Left forelimb (tissue), 1 donor: ENCODE measurements at places on chromosomes 12 and 14.

DNA sequence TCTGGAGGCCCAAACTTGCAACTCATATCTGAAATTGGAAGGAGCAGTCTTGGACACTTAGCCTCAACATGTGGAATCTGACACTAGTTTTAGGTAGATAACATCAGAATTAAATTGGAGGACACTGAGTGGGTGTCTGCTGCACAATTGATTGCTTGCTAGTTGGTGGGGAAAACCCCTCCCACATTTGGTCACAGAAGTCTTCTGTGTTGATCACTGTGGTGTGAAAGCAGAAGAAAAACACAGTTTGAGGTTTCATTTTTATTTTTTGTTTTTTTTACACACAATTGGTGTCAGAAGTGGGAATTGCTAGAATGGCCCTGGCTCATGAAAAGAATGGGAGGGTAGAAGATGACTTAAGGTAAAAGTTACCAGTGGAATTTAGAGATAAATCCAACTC is 78.0 kb upstream of the CD163 start:
- DNase-seq, result no peak

DNA sequence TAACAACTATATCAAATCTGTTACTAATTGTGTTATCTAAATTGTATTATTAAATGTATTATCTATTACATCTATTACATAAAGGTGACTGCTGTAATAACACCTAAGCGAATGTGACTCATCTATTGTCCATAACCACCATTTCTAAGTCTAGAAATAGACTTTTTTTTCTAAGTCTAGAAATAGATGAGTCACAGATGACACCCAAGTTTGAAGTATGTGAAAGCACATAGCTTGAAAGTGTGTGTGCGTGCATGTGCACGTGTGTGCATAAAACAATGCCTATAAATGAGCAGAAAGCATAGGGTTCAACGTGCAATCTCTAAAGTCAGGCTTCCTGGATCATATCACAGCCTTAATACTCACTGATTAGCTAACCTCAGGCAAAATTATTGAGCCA is 451.3 kb upstream of the USP15 start:
- no peak for DNase-seq

DNA sequence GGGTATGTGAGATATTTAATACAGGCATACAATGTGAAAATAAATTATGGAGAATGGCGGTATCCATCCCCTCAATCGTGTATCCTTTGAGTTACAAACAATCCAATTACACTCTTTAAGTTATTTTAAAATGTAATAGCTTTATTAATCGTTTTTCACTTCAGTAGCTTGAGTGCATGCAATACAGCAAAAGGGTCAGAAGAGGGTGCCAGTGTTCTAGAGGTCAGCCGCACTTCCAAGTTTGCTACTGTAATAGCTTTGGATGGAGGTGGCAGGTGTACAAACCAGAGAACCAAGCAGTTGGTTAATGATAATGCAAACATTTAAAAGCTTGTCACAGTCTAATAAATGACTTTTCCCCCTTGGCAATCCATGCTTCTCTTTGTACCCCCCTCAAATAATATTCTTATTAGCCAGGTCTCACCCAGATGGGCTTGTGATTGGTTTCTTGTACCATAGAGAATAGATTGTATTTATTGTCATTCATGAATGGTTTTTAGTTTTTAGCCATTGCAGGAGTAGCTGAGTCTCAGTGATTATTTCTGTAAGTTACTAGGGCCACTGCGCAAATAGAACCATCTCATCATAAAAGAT is 127.0 kb downstream of the ERC1 start:
- no peak for DNase-seq

GRCh38 chr12:116615141-116615861 is 56.1 kb downstream of the MAP1LC3B2 start:
- DNase-seq, result no peak

DNA sequence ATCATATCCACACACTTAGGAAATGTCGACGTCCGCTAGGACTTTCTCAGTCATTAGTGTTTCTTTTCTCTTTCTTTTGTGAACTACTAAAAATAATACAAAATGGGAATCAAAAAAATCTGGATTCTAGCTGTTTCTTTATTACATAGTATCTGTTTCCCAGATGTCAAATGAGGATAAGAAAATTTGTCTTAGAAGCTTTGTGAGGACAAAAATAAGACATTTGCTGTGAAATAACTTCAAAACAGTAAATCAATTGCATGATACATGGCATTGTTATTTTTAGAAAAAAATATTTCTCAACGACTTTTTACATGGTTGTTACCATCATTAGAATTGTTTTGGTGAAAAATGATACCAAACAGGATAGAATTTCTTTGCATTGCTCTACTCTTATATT is 71.4 kb upstream of the IFNG-AS1 start:
- DNase-seq, result no peak

GRCh38 chr12:32134101-32134888 is 27.6 kb downstream of the BICD1 start:
- no peak for DNase-seq

DNA sequence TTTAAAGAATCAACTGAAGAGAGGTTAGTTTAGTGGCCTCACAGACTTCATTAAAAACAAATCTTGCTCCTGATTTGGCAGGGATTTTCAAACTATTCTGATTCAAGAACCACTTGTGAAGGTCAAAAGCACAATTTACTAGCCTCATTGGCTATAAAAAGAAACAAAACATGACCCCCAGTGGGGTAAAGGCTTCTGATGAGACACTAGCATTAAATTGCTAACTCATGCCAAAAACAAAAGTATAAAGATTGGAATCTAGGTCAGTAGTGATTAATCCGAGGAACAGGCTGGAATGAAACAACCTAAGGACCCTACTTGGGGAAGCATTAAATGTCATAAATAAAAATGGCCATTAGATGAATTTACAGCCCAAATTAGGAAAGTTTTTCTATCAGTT is 312.3 kb downstream of the PAWR start:
- DNase-seq, result no peak

DNA sequence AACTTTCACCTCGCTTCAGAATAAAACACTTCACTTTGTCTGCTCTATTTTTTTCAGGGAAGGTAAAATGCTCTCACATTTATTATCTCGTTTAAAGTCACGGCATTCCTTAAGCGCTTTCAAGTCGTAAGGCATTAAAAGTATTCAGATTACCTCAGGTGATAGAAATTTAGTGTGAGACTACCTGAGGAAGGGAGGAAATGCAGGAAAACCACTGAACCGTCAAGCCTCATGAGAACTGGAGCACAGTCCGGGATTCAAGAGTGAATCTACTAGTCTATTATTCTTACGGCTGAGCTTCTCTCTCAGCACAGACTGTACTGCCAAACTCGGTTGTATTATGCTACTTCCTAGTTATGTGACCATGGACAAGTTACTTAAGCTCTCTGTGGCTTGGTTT is 8.3 kb upstream of the PPFIBP1 start:
- DNase-seq, result no peak

DNA sequence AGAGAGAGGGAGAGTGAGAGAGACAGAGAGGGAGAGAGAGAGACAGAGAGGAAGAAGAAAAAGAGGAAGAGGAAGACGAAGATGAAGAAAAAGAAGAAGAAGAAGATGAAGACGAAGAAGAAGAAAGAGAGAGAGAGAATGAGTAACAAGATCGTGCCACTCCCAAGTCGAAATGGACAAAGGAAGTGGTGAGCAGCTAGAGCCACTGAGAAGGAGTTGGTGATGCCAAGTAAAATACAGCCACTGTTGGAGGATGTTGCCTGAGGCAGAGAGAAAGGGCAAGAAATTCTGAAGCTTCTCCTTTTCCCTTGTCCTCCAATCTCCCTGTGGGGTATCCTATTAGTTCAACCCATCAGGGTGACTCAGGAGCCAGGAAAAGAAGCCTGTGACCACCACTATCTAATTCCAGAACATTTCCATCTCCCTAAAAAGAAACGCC is 12.5 kb upstream of the ANAPC5 start:
- DNase-seq, result no peak

DNA sequence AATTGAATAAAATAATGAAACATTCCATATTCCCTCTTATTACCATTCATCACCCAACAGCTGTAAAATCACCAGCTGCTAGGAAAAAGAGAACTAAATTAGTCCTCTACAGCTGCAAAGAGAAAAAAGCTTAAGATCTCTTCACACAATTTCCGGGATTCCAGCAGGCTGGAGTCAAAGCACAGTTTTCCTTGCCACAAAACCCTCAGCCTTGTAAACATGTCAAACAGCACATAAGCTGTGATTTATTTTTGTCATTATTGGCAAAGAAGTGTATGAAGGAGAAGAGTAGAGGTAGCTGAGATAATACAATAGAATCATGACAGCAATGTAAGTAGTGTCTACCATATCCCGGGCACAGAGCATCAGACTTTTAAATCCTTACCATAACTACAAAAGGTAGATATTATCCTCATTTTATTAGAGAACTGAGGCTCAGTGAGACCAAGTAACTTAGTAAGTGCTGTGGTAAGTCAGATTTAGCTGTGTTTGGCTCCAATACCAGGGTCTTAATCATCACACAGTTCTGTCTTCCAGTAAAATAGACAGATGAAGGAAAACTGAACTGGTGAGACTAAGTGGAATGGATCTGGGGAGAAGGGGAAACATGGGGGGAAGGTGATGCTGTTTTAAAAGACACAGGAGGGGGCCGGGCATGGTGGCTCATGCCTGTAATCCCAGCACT is 57.3 kb downstream of the NTN4 start:
- DNase-seq, result no peak

- no peak for DNase-seq
Observed at GRCh38 chr12:89882792-89883191, 174.2 kb upstream of the ATP2B1 start.

- no peak for DNase-seq
Observed at GRCh38 chr12:4943067-4943937, 33.6 kb downstream of the KCNA1 start.

- no peak for DNase-seq
Observed at GRCh38 chr14:56241461-56241860, 123.2 kb downstream of the PELI2 start.

DNA sequence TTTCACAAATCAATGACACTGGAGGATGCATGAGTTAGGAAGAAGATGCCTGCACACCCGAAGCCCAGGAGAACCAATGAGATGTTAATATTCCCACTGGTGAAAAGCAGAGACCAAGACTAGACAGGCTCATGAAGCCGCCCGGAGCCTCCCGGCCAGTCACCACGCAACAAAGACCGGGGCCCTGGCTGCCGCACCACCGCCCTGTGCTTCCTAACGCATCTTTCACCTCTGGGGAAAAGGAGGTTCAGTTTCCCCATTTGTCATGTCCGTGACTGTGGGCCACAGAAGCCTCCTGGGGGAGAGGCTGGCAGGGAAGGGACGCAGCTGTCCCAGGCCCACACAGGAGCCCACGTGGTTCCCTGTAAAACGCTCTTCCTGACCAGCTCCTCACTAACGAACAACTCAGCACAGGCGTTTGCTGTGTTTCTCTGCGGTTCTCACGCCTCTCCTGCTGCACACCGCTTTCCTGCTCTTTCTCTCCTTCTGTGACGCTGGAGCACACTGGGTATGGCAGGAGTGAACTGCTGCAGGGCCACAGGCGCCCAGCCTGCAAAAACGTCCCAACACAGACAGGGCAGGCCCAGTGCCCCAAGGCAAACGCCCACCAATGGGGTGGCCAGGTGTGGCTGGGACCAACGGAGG is 10.8 kb downstream of the RIMBP2 start:
- peak; percentile 48 for DNase-seq

DNA sequence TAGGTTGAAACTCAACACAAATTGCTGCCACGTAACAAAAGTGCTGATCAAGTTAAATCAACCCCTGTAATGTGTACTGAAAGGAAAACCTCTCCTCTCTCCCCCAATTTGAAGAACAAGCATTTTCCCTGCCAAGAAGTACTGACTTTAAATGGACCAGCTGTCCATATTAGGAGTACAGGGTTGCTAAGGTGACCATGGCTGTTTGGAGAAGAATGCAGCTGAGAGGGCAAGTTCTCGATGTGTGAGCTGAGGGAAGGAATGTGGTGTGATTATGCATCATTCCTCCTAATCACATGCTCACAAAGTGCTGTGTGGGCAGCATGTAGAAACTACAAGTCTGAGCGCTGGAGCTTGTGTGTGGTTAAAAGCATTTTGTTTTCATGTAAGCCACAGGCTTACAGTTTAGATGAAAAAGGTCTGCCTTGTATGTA is 50.9 kb upstream of the CCT2 start:
- peak; percentile 65 for DNase-seq

DNA sequence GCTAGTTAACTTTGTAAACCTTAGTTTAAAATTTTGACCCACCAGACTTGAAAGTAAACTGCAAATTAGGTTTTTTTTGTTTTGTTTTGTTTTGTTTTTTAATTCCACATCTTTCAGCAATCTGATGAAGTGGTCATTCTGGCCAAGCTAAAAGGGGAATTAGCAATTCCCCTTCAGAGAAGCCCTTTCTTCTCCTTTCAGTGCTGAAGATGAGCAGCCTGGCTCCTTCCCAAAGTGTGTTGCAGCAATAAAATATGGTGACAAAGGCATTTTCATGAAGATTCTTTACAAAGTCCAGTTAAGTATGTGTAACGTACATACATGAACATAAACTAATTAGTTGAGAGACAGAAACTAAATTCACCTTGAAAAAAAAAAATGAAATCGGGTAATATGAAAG is 380.1 kb downstream of the NOVA1 start:
- DNase-seq, result no peak

DNA sequence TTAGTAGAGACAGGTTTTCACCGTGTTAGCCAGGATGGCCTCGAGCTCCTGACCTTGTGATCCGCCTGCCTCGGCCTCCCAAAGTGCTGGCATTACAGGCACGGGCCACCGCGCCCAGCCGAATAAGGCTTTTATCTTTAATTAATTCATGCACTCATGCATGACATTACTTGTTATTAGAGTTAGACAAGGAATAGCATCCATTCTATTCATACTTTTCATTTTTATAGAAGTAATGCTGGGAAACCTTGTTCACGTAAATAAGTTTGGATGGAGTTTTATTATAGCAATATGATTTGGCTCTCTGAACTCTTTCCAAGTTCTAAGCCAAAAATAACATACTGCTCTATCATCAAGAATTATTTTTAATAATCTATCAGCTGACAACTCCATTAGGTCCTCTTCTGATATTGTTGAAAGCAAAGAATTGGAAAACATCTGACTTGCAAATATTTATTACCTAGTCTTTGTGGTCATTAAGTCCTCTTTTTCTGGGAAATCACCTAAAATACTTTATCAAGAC is 168.8 kb upstream of the CCND2 start:
- no peak for DNase-seq

DNA sequence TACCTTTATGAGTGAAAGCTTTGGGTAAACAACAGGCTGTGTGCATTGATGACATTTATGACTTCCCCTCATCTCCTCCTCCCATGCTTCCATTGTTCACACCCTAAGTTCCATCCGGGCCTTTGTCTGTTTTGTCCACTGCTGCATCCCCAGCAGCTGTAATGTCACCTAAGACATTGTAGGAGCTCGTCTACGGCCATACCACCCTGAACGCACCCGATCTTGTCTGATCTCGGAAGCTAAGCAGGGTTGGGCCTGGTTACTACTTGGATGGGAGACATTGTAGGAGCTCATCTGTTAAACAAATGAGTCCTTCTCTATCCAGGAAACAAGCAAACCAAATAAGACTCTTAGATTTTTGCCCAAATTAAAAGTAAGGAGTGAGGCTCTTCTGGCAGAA is 40.4 kb upstream of the SYCP3 start:
- DNase-seq, result no peak

GRCh38 chr12:94184995-94185719 is 36.8 kb downstream of the PLXNC1 start:
- DNase-seq, result no peak
